ENCODE measurements at places on chromosomes 4 and X. TPM values are rescaled to one million over a fixed set of nuclear protein-coding genes. Genes with fewer than 3 reads are reported as not detected.

DNA sequence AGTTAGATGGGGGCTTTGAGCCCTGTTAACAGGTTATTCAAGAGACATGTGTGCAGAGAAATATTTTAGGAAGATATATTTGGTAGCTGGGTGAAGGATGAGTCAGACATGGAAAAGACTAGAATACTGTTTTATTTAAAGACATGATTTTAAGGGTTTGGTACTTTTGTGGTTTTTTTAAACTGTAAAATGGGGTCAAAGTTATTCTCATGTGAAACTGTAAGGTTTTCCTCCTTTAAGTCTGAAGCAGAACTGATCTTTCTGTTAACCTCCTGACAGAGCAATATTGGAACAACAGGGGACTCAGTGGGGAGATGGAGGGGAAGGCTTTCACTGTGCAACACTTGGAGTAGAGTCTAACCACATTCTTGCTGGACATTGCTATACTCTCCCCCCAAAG lies 112.4 kb upstream of the LSM6 start:
- H3K36me3 ChIP-seq, result no peaks in the 10 kb centered on the region
- H3K4me1 ChIP-seq, result no peaks in the 10 kb centered on the region
- H3K27ac ChIP-seq, result no peak overlapping the region
- H3K4me3 ChIP-seq, result no peak overlapping the region
- DNase-seq, result no peak
- H3K27me3 ChIP-seq, result no peaks in the 10 kb centered on the region

Gene FOXO4
- 41.0 TPM for total RNA-seq

Gene INTS6L
- total RNA-seq, result 14.8 TPM

- no peak for DNase-seq
- peaks cover 4% of the 10 kb centered on the region for H3K36me3 ChIP-seq
- H3K27me3 ChIP-seq, result no peaks in the 10 kb centered on the region
- no peak overlapping the region for H3K4me3 ChIP-seq
These were observed 45.4 kb downstream of the CEP135 start for GRCh38 chr4:55993994-55994663.

Gene CT83
- not detected for total RNA-seq

DNA sequence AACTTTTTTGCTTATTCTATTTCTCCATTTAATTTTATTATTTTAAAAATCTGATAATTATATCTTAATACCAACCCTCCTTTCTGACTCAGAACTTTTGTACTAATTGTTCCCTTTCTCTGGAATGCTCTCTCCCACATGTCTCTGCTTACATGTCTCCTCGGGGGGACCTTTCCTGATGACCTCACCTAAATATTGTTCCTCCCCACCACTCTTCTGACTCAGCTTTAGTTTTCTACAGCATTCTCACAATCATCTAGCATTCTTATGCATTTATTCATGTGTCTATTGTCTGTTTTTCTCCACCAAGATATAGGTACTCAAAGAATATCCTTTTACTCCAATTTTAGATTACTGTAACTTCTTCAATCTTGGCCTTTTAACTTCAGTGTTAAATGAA lies 128.7 kb downstream of the MSL3 start:
- H3K4me3 ChIP-seq, result no peak overlapping the region
- H3K27me3 ChIP-seq, result peaks cover 10% of the 10 kb centered on the region
- no peak overlapping the region for H3K27ac ChIP-seq
- no peaks in the 10 kb centered on the region for H3K36me3 ChIP-seq

GRCh38 chr4:76212851-76213414 lies 691 bp downstream of the SCARB2 start:
- H3K4me3 ChIP-seq, result peak overlapping the region; percentile 91
- no peaks in the 10 kb centered on the region for H3K36me3 ChIP-seq
- H3K4me1 ChIP-seq, result peaks cover 36% of the 10 kb centered on the region
- H3K27ac ChIP-seq, result peak overlapping the region; percentile 98
- DNase-seq, result no peak

DNA sequence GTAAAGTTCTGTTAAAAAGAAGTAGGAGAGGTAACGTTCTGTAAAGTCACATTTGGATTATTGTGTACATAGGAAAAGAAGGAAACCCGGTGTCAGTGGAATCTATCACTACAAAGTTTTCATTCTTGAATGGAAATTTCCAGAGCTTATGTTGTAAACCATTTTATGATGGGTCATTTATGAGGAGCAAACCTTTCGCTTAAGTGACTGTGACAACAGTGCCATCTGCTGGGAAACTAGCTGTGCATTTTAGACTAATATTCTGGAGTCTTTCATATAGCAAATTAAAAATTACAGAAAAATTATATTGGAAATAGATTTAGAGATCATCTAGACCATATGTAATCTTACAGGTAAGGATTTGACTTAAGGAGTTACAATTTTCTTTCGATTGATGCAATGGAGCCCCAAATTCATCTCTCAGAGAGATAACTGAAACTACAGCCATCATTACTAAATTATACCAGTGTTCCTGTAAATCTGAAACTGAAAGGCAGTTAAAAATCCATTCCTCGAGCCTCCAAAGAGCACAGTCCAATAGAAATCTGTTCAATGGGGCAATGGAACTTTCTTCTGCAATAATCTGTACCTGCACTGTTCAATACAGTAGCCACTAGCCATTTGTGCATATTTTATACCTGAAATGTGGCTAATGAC lies 26.9 kb downstream of the ASB9 start:
- no peaks in the 10 kb centered on the region for H3K27me3 ChIP-seq
- no peaks in the 10 kb centered on the region for H3K36me3 ChIP-seq
- DNase-seq, result no peak
- peaks cover 9% of the 10 kb centered on the region for H3K4me1 ChIP-seq

GRCh38 chr4:169121861-169122382 lies 111.9 kb upstream of the CBR4 start:
- no peak overlapping the region for H3K4me3 ChIP-seq
- H3K27me3 ChIP-seq, result no peaks in the 10 kb centered on the region
- DNase-seq, result no peak
- peaks cover 13% of the 10 kb centered on the region for H3K4me1 ChIP-seq

Gene PASD1
- total RNA-seq, result not detected

DNA sequence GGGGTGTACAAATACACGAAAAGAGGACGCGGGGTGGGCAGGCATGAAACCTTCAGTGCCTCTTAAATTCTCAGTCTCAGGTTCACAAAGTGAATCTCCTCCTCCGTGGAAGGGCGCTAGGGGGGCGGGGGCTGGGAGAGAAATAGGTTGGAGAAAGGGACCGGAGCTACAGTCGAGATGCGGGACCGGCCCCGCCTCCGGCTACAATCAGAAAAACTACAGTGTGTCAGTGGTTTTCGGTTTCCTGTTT lies 3.4 kb downstream of the MAML3 start:
- H3K4me3 ChIP-seq, result peak overlapping the region; percentile 98
- peak overlapping the region; percentile 98 for H3K27ac ChIP-seq
- no peaks in the 10 kb centered on the region for H3K36me3 ChIP-seq
- H3K27me3 ChIP-seq, result no peaks in the 10 kb centered on the region
- no peak for DNase-seq

Gene C1QTNF7
- total RNA-seq, result not detected

DNA sequence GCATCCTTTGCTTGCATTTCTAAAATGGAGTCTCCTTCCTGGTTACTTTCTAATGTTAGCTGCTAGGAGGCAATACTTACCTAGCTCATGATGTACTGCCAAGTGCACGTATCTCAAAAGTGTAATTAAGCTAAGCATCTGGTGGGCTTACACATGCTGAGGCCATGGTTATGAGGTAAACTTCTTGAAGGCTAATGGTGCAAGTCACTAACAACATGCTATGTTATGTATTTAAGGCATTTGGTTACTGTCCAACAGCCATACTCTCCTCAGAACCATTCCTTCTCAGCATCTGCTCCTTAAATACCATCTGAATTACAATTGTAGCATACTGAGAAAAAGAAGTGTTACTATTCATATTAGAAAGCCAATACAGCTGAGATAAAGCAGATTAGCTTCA lies 318.6 kb upstream of the BMP3 start:
- no peak for DNase-seq
- no peak overlapping the region for H3K27ac ChIP-seq
- H3K36me3 ChIP-seq, result no peaks in the 10 kb centered on the region
- no peaks in the 10 kb centered on the region for H3K27me3 ChIP-seq
- H3K4me3 ChIP-seq, result no peak overlapping the region
